Hindlimb muscle (tissue), 1 donor: ENCODE measurements at places on chromosomes 7 and 10. TPM values are rescaled to one million over a fixed set of nuclear protein-coding genes. Genes with fewer than 3 reads are reported as not detected.

- no peak for DNase-seq
These were observed 111.6 kb upstream of the TBX20 start for GRCh38 chr7:35365523-35365922.

DNA sequence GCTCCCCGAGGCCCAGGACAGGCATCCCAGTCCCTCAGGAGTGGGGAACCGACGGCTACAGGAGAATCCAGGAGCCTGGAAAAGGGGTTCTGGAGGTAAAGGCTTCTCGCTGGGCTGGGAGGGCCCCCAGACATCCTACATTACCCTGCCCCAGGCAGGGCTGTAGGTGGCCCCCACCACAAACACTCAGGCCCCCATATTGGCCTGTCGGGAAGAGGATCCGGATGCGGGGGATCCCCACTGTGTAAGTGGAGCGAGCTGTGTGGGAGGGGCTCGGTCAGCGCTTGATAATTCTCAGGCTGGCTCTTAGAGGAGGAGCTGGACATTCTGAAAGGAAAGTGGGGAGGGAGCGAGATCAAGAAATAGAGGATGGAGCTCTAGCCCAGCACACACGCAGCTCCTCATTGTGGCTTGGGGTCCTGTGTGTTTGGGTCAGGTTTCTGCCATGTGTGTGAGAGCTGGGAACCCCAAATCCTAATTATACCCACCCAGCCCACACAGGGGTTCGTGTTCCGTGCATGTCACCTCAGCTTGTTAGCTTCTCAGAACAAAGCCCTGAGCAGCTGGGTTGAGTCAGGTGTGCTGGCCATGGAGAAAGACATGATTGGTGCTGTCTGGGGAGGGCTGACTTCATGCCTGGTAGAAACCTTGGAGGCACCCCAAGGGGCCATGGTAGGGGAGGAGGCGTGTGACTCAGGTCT, 49.4 kb downstream of the ZNF467 start:
- no peak for DNase-seq

GRCh38 chr7:47185839-47186238, 396.1 kb downstream of the TNS3 start:
- no peak for DNase-seq

GRCh38 chr10:20256969-20257368, 440.7 kb downstream of the PLXDC2 start:
- no peak for DNase-seq

DNA sequence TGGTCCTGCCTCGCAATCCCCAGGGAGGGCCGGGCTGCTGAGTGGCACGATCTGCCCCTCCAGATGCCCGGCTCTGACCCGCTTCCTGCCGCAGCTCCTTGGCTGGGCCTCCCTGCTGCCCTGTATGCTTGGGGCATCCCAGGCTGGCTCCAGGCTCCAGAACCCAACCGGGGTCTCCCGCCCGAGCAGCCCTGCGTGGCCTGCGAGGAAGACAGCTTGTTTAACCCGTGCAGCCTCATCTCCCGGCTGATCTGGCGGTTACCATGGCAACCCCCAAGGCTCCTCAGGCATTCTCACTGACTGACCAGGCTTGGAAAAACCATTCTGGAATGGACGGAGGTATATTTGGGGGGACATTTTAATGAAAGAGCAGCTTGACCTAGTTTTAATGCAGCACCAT, 232.4 kb upstream of the MYO3A start:
- DNase-seq = no peak

- no peak for DNase-seq
These were observed 36.9 kb upstream of the TUBB8 start for GRCh38 chr10:86031-86430.

DNA sequence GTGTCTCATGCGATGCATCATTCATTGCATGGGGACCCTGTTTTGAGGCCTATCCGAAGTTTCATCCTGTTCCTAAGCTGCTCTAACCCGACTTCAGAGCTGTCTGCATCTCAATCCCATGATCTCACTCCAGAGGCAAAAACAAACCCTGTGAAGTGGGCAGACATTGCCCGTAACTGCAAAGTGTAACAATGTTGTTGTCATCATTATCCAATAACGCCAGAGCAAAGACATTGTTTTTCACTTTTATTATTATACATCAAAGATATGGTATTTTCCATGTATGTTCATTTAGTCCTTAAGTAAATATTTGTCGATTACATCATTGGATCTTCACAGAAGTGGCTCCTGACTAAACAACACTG, 246.7 kb downstream of the KLF6 start:
- no peak for DNase-seq

GRCh38 chr10:103784723-103785418, 70.5 kb downstream of the SH3PXD2A start:
- DNase-seq = no peak

GRCh38 chr10:71435571-71436267, 39.0 kb downstream of the CDH23 start:
- DNase-seq = no peak

DNA sequence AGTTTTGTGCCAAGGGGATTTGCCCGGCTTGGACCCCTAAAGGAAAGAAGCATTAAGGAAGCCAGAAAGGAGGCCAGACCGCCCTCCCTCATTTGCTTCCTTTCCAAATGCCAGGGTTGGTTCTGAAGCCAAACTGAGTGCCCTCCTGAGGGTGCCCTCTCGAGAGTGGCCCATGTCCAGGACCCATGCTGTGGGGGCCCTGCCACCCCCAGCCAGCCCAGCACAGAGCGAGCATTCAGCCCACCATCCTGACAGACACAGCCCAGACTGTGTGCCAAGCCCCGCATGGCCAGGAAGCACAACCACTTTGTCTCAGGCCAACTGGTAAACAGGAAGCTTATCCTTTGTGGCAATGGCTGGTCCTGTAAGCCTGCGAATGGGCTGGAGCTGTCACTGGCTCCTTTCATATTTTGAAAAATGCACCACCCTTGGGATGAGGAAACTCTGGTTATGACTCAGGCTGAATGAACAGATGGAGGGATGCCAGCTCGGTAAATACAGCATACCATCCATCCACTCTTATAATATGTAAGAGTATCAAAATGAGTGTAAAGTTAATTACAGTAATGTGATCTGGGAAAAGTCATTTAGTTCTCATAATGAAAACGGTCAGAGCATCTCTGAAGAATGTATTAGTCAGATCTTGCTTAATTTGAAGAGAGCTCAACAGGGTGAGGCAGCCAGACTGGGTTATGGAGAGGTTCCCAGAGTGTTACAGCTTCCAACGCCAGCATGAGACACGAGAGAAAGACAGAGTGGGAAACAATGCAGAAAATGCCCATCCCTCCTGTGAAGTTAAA, 65.0 kb downstream of the STK17A start:
- peak; percentile 39 for DNase-seq

DNA sequence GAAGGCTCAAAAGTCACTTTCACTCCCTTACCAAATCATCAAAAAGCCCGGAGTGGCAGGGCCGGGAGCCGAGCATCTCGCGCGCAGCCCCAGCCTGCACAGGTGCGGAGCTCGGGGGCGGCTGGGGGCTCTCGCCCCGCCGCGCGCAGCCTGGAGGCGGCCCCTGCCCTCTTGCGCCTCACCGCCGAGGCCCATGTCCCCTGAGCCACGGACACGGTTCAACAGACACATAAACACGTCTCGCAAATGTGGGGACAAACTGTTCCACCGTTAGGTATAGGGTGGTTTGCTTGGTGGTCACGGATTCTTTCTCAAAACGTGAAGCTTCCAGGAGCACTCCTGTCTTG, 700 bp downstream of the GSAP start:
- peak; percentile 18 for DNase-seq

DNA sequence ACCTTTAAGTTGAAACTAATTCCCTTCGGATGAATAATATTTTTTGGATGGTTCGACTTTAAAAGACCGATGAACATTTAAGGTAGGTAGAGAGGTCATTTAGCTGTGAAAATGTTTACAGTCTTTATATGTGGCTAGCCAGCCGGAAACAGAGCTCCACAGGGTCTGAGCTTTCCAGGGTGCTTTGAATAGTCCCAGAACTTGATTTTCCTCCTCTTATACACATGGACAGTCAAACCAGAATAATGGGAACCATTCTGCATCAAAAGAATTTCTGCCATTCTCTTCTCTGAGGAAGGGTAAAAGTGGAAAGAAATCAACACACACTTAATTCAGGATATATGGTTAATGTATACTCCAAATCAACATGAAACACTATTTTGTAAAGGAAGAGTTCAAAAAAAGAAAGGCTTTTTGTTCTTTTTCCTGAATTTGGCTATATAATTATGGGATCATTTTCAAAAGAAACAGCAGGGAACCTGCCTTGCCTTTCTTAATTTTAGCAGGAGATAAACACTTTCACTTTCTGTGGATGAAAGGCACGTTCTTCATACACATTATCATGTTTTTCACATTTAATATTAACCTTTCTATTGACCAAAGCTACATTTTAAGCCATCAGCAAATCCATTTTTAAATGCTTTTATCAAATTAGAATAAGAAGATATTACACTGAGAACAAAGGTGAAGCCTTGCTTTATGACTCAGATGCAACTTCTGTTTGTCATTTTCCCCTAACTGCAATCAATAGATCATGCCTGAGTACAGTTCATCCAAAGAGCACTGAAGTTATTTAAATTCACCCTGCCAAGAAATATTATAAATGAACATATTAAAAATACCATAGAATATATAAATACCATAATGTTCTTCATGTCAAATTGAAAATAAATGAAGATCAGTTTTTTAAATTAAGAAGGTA, 307.3 kb downstream of the THSD7A start:
- DNase-seq = no peak

GRCh38 chr7:115840702-115841101, 189.9 kb downstream of the TFEC start:
- DNase-seq = no peak

DNA sequence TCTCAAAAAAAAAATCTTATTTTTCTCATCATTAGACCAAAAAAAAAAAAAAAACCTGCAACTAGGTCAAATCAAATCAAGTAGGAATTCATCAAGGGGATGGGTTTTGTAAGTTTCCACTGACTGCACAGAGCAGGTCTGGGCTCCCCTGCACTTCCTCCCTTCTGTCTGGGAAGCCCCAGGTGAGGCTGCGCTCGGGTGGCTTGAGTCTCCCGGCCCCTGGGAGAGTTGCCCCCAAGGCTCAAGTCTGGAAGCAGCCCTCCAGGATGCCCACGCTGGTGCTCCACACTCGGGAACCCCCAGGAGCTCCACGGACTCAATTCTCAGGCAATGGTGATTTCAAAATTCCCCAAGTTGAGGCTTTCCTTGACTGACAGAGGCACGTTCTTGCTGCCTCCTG, 41.7 kb upstream of the RBM33 start:
- DNase-seq = no peak

DNA sequence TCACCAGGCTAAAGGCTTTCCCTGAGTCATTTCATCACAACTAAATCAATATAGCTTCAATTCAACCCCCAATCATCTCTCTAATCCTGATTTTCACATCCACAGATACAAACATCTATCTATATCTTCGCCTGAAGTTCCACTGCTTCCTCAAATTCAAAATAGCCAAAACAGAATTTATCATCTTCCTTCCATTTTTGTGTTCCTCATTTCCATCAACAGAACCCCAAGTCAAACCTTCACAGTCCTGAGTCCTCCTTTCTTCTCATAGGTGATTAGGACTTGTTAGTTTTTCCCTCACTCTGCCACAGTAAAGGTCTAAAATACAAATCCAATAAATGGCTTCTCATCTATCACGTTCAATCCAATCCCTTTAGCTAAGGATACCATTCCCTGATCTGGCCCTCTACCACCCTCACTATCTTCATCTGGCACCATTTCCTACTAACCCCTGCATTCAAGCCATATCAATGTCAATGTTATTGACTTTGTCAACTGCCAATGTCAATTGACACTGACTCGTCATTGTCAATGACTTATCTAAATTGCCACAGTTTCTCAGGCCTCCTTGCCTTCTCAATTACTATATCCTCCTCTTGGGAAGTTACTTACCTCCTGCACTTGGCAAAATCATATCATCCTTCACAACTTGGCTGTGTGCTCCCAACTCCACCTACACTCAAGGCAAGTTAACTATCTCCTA, 2.6 kb downstream of the HYCC1 start:
- DNase-seq = no peak

DNA sequence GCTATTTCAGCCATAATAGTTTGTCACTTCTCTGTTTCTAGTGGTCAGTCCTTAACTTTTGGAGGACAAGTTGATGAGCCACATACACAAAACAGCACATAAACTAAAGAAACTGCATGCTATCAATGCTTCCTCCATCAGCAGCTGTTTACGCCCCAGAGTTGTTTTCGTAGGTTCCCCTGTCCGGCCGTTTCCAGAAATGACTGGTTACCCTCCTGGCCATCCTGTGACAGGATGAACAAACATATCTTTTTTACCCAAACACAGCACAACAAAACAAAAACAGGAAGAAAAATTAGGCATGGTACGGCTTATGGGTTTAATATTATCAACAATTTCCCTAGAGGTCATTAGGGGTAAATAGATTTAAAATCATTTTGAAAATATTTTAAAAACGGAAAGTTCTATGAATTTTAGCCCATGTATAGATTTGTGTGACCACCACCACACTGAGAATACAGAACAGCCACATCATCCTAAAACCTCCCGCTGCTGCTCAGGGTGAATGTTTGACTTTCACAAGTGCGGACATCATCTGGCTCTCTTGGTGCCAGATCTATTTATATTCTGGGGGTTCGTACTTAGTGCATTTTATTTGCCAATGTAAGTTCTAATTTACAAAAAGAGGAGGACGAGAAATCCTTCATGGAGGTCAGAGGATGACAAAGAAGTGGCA, 74.8 kb downstream of the HIPK2 start:
- no peak for DNase-seq

DNA sequence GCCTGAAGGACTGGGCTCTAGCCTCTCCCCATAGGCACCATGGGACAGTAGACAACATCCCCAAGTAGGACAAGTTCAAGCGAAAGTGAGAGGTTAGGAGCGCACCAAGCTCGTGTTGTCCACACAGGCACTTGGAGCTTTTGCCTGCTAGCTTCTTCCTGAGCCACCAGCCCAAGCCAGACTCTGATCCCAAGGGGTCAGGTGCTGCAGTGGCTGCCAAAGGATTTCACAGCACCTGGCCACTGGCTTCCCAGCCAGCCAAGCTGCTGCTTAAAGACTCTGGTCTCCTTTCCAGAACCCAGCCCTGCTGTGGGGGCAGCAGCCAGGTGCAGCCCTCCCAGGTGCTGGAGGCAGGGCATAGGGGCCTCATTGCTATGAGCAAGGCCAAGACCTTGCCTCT, 33.0 kb upstream of the UNC5B start:
- no peak for DNase-seq

TCTN3 gene
- 23.7 TPM for polyA plus RNA-seq

AKR1D1 gene
- not detected for polyA plus RNA-seq

H2BK1 gene
- polyA plus RNA-seq = not detected

CCDC172 gene
- not detected for polyA plus RNA-seq

SPDYE1 gene
- 2.3 TPM for polyA plus RNA-seq

LRGUK gene
- 1.3 TPM for polyA plus RNA-seq

GPR85 gene
- polyA plus RNA-seq = 1.5 TPM

OR2A7 gene
- polyA plus RNA-seq = 1.1 TPM

TEX36 gene
- polyA plus RNA-seq = not detected

PRKCQ gene
- 22.7 TPM for polyA plus RNA-seq
